ENCODE measurements at places on chromosomes 4 and X.

DNA sequence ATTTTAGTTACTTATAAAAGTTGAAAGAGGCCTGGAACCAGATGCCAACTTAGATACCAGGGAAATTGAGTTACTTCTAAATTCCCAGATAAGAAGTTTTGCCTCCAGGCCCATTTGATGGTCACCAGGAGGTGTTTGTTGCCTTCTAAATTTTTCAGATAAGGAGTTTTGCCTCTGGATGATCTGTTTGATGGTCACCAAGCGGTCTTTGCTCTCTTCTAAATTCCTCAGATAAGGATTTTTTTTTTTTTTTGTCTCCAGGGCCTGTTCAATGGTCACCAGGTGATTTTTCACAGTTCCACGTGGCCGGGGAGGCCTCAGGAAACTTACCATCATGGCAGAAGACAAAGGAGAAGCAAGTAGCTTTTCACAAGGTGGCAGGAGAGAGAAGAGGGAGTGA is 66.5 kb downstream of the FAM9B start:
- DNase-seq, result no peak

- no peak for DNase-seq
These were observed 6.2 kb upstream of the IQSEC2 start for GRCh38 chrX:53287493-53288138.

GRCh38 chr4:123874063-123874462 is 477.5 kb downstream of the SPRY1 start:
- DNase-seq, result no peak

- no peak for DNase-seq
These were observed 94.4 kb downstream of the ABCB7 start for GRCh38 chrX:75061701-75062100.

GRCh38 chr4:159177265-159178150 is 74.6 kb downstream of the RAPGEF2 start:
- no peak for DNase-seq

- DNase-seq, result no peak
These were observed 1997.4 kb downstream of the C4orf33 start for GRCh38 chr4:131093303-131093702.

GRCh38 chrX:83185010-83185409 is 323.1 kb upstream of the POU3F4 start:
- DNase-seq, result no peak
